ENCODE measurements at places on chromosomes 16 and 17. TPM values are rescaled to one million over a fixed set of nuclear protein-coding genes. Genes with fewer than 3 reads are reported as not detected.

GRCh38 chr16:84821728-84822689, 2.2 kb downstream of the CRISPLD2 start:
- H3K4me1 ChIP-seq = no peaks in the 10 kb centered on the region
- peak overlapping the region; percentile 50 for H3K4me3 ChIP-seq
- H3K36me3 ChIP-seq = no peaks in the 10 kb centered on the region
- no peak for DNase-seq

- H3K27ac ChIP-seq = no peak overlapping the region
- H3K36me3 ChIP-seq = no peaks in the 10 kb centered on the region
- no peak overlapping the region for H3K4me3 ChIP-seq
- H3K27me3 ChIP-seq = no peaks in the 10 kb centered on the region
- peak; percentile 13 for DNase-seq
Measured at GRCh38 chr16:80604600-80605355, 64.0 kb downstream of the DYNLRB2 start.

DNA sequence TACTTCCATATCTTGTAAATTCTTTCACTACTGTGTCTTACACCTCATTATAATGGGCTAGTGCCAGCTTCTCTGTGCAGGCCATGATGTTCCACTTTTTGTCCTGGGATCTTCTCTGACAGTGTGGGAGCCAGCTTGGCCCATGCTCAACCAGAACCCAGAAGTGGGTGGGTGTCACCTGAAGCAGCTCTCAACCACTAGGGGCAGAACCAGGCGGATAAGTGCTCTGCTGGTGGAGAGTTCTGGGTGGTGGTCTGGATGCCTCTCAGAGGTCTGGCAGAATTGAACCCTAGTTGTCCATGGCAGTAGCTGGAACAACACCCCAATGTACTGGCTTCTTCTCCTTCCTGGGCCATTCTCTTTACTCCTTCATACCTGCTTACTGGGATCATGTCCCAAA, 254.1 kb upstream of the N4BP1 start:
- no peak overlapping the region for H3K27ac ChIP-seq
- H3K36me3 ChIP-seq = no peaks in the 10 kb centered on the region
- DNase-seq = no peak
- no peaks in the 10 kb centered on the region for H3K4me1 ChIP-seq
- H3K4me3 ChIP-seq = no peak overlapping the region
- H3K27me3 ChIP-seq = no peaks in the 10 kb centered on the region

DNA sequence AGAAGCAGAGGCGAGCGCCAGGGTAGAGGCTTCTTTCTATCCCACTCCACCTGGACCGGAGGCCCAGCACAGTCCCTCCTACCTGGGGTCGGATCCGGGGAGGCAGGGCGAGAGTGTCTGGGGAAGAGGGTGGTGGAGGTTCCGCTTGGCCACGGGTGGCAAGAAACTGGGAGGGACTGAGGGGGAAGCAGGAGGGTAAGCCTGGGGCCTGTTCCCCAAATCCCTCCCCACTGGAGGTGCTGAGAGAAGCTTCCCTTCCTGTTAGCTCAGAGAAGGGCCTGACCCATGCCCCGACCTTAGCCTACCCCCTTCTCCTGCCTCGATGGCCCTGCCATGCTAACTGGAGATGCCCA, 1.8 kb upstream of the TPPP3 start:
- no peaks in the 10 kb centered on the region for H3K36me3 ChIP-seq
- peaks cover 7% of the 10 kb centered on the region for H3K27me3 ChIP-seq
- no peak overlapping the region for H3K27ac ChIP-seq
- H3K4me1 ChIP-seq = peaks cover 21% of the 10 kb centered on the region

- no peak overlapping the region for H3K27ac ChIP-seq
- no peaks in the 10 kb centered on the region for H3K4me1 ChIP-seq
- no peak for DNase-seq
- H3K36me3 ChIP-seq = no peaks in the 10 kb centered on the region
- H3K4me3 ChIP-seq = no peak overlapping the region
- H3K27me3 ChIP-seq = no peaks in the 10 kb centered on the region
Measured at GRCh38 chr16:56252835-56253234, 61.5 kb downstream of the GNAO1 start.

DNA sequence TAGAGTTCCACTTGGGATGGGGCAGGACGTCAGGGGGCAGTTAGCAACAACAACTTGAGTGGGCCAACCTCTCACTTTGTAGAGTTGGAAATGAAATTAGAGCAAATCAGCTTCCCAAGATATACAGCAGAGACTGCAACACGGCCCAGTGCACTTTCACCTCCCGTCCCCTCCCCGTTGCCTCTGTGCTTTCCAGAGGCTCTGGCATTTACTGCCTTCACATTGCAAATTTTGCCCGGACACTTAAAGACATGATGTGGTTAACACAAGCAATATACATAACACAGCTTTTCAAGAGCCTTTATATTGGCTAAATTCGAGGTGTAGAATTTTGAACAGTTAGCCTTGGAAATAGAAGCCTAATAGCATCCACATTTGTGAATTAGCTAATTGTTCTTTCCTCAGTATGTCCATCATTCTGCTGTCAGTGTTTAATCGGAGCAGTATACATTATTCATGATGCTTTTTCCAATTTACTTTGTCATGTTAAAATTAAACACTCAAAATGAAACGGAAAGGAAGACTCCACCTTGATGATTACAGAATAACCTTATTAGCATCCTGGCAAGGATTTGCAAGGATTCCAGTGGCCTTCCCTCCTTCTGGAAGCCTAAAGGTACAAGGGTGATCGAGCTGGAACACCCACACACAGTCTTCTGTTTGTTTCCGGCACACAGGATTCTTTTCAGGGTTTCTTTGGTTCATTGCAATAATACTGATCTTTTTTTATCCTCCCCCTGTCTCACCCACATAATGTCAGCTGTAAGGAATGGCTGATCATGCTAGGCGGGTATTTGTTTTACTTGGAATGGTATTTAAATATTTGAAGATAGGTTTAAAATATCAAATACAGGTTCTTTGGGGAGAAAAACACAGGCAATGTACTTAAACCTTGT, 190.9 kb upstream of the CACNG5 start:
- no peak for DNase-seq
- H3K4me1 ChIP-seq = no peaks in the 10 kb centered on the region
- H3K27me3 ChIP-seq = no peaks in the 10 kb centered on the region
- H3K27ac ChIP-seq = no peak overlapping the region
- no peaks in the 10 kb centered on the region for H3K36me3 ChIP-seq

- H3K4me3 ChIP-seq = peak overlapping the region; percentile 7
- H3K36me3 ChIP-seq = no peaks in the 10 kb centered on the region
- DNase-seq = no peak
- H3K27ac ChIP-seq = no peak overlapping the region
- H3K4me1 ChIP-seq = peaks cover 11% of the 10 kb centered on the region
Measured at GRCh38 chr16:89576153-89577054, 846 bp downstream of the CPNE7 start.

- DNase-seq = peak; percentile 25
- no peaks in the 10 kb centered on the region for H3K4me1 ChIP-seq
- no peak overlapping the region for H3K27ac ChIP-seq
- H3K36me3 ChIP-seq = no peaks in the 10 kb centered on the region
Measured at GRCh38 chr17:164303-165235, 16.9 kb downstream of the DOC2B start.

GRCh38 chr17:75979705-75980187, 706 bp downstream of the TEN1 start:
- peak overlapping the region; percentile 84 for H3K4me3 ChIP-seq
- H3K36me3 ChIP-seq = no peaks in the 10 kb centered on the region
- H3K27ac ChIP-seq = peak overlapping the region; percentile 94
- peaks cover 17% of the 10 kb centered on the region for H3K4me1 ChIP-seq
- no peaks in the 10 kb centered on the region for H3K27me3 ChIP-seq

GRCh38 chr17:13996748-13997147, 72.6 kb upstream of the COX10 start:
- H3K27ac ChIP-seq = no peak overlapping the region
- H3K36me3 ChIP-seq = no peaks in the 10 kb centered on the region
- no peak overlapping the region for H3K4me3 ChIP-seq
- no peaks in the 10 kb centered on the region for H3K27me3 ChIP-seq
- no peaks in the 10 kb centered on the region for H3K4me1 ChIP-seq
- DNase-seq = no peak

GRCh38 chr17:64470625-64471024, 21.7 kb downstream of the MILR1 start:
- H3K4me3 ChIP-seq = no peak overlapping the region
- no peaks in the 10 kb centered on the region for H3K27me3 ChIP-seq
- H3K36me3 ChIP-seq = no peaks in the 10 kb centered on the region

GRCh38 chr17:78202666-78203065, 11.4 kb upstream of the BIRC5 start:
- no peak for DNase-seq
- no peak overlapping the region for H3K27ac ChIP-seq
- no peak overlapping the region for H3K4me3 ChIP-seq
- H3K36me3 ChIP-seq = no peaks in the 10 kb centered on the region
- H3K4me1 ChIP-seq = peaks cover 4% of the 10 kb centered on the region

DNA sequence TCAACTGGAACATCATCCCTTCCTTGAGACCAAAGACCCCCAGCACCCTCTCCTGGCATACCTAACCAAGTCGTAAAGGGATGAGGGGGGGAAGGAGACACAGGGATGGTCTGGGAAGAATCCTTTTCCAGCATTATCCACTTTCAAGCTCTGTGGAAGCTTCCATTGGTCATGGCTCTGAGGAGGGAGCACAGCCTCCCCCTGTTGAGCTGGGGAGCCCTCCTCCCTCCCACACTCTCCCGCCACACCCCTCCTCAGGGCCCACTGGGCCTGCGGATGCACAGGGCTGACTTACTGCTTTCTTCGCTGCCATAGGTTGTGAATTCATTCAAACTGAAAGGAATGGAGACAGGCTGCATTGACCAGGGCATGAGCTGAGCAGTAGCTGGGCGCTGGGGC, 12.4 kb downstream of the CSF3 start:
- H3K4me1 ChIP-seq = peaks cover 24% of the 10 kb centered on the region
- H3K27ac ChIP-seq = no peak overlapping the region
- no peaks in the 10 kb centered on the region for H3K27me3 ChIP-seq
- no peaks in the 10 kb centered on the region for H3K36me3 ChIP-seq
- DNase-seq = no peak

GRCh38 chr17:82497483-82498405, 21.8 kb upstream of the FOXK2 start:
- H3K4me3 ChIP-seq = peak overlapping the region; percentile 51
- H3K4me1 ChIP-seq = peaks cover 9% of the 10 kb centered on the region
- H3K36me3 ChIP-seq = no peaks in the 10 kb centered on the region
- H3K27ac ChIP-seq = peak overlapping the region; percentile 67
- no peaks in the 10 kb centered on the region for H3K27me3 ChIP-seq

DNA sequence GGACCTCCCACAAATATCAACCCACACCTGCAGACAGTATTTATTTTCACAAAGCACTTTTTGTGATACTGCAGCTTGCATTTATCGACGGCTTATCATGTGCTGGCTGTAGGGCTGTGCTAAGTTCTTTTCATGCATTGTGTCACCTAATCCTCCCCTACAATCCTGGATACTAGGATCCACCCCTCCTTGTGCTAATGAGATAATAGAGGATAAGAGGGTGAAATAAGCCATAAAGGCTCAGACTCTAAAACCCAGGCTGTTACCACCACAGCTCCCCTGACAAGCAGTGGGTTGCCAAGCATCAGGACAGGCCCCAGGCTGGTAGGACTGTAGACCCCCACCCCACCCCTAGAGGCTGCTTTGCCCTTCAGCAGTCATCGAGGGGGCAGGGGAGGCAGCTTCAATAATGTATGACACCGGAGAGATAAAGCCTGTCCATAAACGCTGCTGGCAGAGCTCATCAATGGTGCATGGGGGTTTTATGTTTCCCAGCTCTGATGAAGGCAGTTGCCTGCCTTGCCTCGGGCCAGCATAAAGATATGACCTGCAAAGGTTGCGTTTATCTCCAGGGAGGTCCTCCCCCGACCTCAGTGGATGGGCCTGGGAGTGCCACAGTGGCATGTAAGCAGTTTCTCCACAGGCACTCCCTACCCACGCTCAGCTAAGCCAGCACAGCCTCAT, 73.9 kb upstream of the C16orf82 start:
- H3K4me1 ChIP-seq = no peaks in the 10 kb centered on the region
- DNase-seq = no peak
- H3K36me3 ChIP-seq = no peaks in the 10 kb centered on the region
- no peak overlapping the region for H3K4me3 ChIP-seq
- H3K27ac ChIP-seq = no peak overlapping the region

GRCh38 chr17:44345454-44346026, 438 bp downstream of the GRN start:
- H3K27me3 ChIP-seq = no peaks in the 10 kb centered on the region
- peak overlapping the region; percentile 93 for H3K27ac ChIP-seq
- peak overlapping the region; percentile 80 for H3K4me3 ChIP-seq
- H3K4me1 ChIP-seq = peaks cover 6% of the 10 kb centered on the region
- peak; percentile 75 for DNase-seq

- H3K27me3 ChIP-seq = no peaks in the 10 kb centered on the region
- no peaks in the 10 kb centered on the region for H3K36me3 ChIP-seq
- no peak overlapping the region for H3K4me3 ChIP-seq
- H3K27ac ChIP-seq = no peak overlapping the region
Measured at GRCh38 chr16:47045023-47045422, 71.5 kb upstream of the DNAJA2 start.

- DNase-seq = no peak
- H3K36me3 ChIP-seq = no peaks in the 10 kb centered on the region
- no peak overlapping the region for H3K4me3 ChIP-seq
- H3K27ac ChIP-seq = no peak overlapping the region
- H3K27me3 ChIP-seq = no peaks in the 10 kb centered on the region
Measured at GRCh38 chr16:48556913-48557351, 53.0 kb downstream of the N4BP1 start.

GRCh38 chr16:89890200-89890599, 16.8 kb downstream of the TCF25 start:
- no peak overlapping the region for H3K4me3 ChIP-seq
- H3K4me1 ChIP-seq = no peaks in the 10 kb centered on the region
- peaks cover 25% of the 10 kb centered on the region for H3K36me3 ChIP-seq
- no peaks in the 10 kb centered on the region for H3K27me3 ChIP-seq

GRCh38 chr16:87297918-87298631, 19.1 kb downstream of the C16orf95 start:
- H3K27ac ChIP-seq = no peak overlapping the region
- H3K4me1 ChIP-seq = no peaks in the 10 kb centered on the region
- H3K27me3 ChIP-seq = no peaks in the 10 kb centered on the region
- no peak for DNase-seq

GRCh38 chr16:68244481-68244902, 681 bp upstream of the PLA2G15 start:
- no peaks in the 10 kb centered on the region for H3K36me3 ChIP-seq
- no peak for DNase-seq
- peak overlapping the region; percentile 99 for H3K4me3 ChIP-seq
- peaks cover 12% of the 10 kb centered on the region for H3K4me1 ChIP-seq
- H3K27me3 ChIP-seq = no peaks in the 10 kb centered on the region
- H3K27ac ChIP-seq = no peak overlapping the region

GRCh38 chr16:1108299-1109252, 12.5 kb upstream of the C1QTNF8 start:
- peaks cover 35% of the 10 kb centered on the region for H3K27me3 ChIP-seq
- DNase-seq = no peak
- no peaks in the 10 kb centered on the region for H3K36me3 ChIP-seq
- H3K4me3 ChIP-seq = no peak overlapping the region
- no peak overlapping the region for H3K27ac ChIP-seq
- no peaks in the 10 kb centered on the region for H3K4me1 ChIP-seq

GRCh38 chr16:86373276-86373901, 136.9 kb upstream of the FOXF1 start:
- H3K27ac ChIP-seq = no peak overlapping the region
- no peaks in the 10 kb centered on the region for H3K27me3 ChIP-seq
- no peaks in the 10 kb centered on the region for H3K4me1 ChIP-seq
- no peak overlapping the region for H3K4me3 ChIP-seq

Gene SLC13A2
- 40.5 TPM for total RNA-seq

Gene NF1
- total RNA-seq = 38.5 TPM

Gene CACNA1G
- total RNA-seq = 0.07 TPM

Gene KCNJ12
- total RNA-seq = 2.2 TPM

Gene PRRT2
- 1.7 TPM for total RNA-seq

Gene PHF12
- 42.2 TPM for total RNA-seq

Gene GRB7
- total RNA-seq = 40.9 TPM

Gene C16orf74
- total RNA-seq = 0.96 TPM

Gene TMEM88
- 2.7 TPM for total RNA-seq

Gene SCGB1C2
- total RNA-seq = not detected

Gene FBXL19
- 44.8 TPM for total RNA-seq

Gene XYLT1
- 15.0 TPM for total RNA-seq

Gene GCGR
- total RNA-seq = not detected
